Right cardiac atrium (tissue), 5 donors: ENCODE measurements at places on chromosomes 4 and X. TPM values are rescaled to one million over a fixed set of nuclear protein-coding genes. Genes with fewer than 3 reads are reported as not detected.

GRCh38 chrX:49230500-49231232 lies 2.5 kb downstream of the CACNA1F start:
- DNase-seq: peak; percentile 90

- no peak for DNase-seq
Measured at GRCh38 chrX:129347291-129347690, 176.0 kb downstream of the SMARCA1 start.

DNA sequence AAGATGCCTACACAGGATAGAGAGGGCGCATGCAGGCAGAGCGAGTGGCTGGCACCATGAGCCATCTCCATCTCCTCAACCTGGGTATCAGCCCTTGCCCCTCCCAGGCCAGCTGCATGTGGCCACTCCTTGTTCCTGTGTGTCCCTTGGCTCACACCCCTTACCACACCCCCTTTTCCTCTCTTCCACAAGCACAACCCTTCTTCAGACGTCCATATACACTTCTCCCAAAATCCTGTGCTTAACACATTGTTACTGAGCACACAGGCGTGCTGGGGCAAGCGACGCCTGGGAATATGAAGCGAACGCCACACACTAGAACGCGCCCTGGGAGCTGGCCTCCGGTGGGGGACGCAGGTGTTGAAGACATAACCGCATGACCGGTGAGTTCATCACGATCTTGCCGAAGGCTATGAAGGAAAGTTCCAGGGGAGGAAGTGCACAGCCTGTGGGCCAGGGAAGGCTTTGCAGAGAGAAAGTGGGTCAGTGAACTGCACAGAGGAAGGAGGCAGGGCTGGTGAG lies 19.1 kb upstream of the KIAA0232 start:
- no peak for DNase-seq

DNA sequence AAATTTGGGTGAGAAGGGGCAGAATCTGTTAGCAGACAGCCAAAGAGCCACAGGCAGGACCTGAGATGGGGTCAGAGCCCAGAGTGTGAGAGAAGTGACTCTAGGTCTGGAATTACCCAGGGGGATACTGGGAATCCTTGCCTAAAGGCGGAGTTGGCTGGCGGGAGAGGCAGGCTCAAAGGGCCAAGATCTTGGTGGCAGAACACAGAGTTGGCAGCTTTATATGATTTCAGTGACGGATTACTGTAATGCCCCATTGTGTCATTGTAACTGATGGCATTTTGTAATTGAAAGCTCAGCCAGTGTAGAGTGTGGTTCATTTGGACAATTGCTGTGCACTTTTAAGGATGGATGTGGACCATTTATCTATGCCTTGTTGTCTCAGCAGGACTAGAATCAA lies 77.3 kb downstream of the SMIM20 start:
- no peak for DNase-seq

GRCh38 chrX:31124536-31124935 lies 52.7 kb upstream of the FTHL17 start:
- no peak for DNase-seq

- DNase-seq: no peak
Measured at GRCh38 chrX:119647552-119648420, 41.6 kb upstream of the NKRF start.

GRCh38 chr4:67869580-67870190 lies 14.1 kb downstream of the TMPRSS11D start:
- DNase-seq: no peak

GRCh38 chrX:24774650-24775049 lies 80.9 kb downstream of the POLA1 start:
- DNase-seq: no peak

TENM3 gene
- 4.5 TPM for total RNA-seq

DIAPH2 gene
- total RNA-seq: 12.3 TPM

LRRC66 gene
- 0.47 TPM for total RNA-seq

OPN1MW2 gene
- total RNA-seq: not detected

ADGRG4 gene
- total RNA-seq: not detected
